ENCODE measurements at places on chromosomes 12 and 14. TPM values are rescaled to one million over a fixed set of nuclear protein-coding genes. Genes with fewer than 3 reads are reported as not detected.
A peak's percentile ranks its signal among the peaks of the same experiment; 100 is the strongest.

SLC2A3 gene
- total RNA-seq, result 125 TPM

FLVCR2 gene
- 0.78 TPM for total RNA-seq

JKAMP gene
- total RNA-seq, result 23.6 TPM

ERP29 gene
- total RNA-seq, result 85.6 TPM

BCL7A gene
- total RNA-seq, result 7.2 TPM

ANAPC7 gene
- 67.5 TPM for total RNA-seq

MYO1H gene
- total RNA-seq, result not detected

OLR1 gene
- total RNA-seq, result not detected

TTC9 gene
- total RNA-seq, result 4.9 TPM

SLC17A8 gene
- not detected for total RNA-seq

DNA sequence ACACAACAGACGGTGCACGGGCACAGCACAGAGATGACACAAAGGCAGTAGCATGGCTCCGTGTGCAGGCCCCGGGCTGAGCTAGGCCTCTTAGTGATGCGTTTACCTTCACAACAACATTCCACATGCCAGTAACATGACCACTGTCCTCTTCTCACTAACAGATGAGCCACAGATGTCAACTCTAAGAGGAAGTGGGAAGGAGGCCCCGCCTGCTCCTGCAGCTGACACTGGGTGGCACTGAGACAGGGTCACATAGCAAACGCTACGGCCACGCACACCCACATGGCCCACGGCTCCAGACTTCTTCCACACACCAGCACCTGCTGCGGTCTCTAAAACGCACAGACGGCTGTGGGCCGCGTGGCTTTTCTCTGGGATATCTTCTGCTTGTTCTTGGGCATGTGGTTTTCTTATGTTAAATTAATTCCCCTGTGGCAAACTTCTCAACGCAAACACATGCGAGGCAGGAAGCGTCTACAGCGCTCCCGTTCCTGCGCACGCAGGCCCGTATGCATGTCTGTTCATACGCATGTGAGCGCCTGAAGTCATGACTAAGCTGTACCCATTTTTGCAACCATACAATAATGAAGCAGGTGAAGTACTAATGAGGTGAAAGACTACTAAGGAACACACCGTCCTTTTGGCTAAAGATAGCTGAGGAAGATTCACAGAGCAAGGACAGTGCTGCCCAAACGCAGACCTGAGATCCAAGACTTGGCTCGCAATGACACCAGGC lies 26.8 kb downstream of the AMN start:
- peak; percentile 30 for DNase-seq
- no peaks in the 10 kb centered on the region for H3K27me3 ChIP-seq
- peaks cover 13% of the 10 kb centered on the region for H3K4me1 ChIP-seq
- peak overlapping the region; percentile 55 for H3K27ac ChIP-seq
- no peaks in the 10 kb centered on the region for H3K36me3 ChIP-seq

- H3K4me1 ChIP-seq, result peaks cover 3% of the 10 kb centered on the region
- H3K4me3 ChIP-seq, result no peak overlapping the region
- DNase-seq, result no peak
- H3K36me3 ChIP-seq, result peaks cover 9% of the 10 kb centered on the region
- H3K27me3 ChIP-seq, result peaks cover 3% of the 10 kb centered on the region
- H3K27ac ChIP-seq, result no peak overlapping the region
Observed at GRCh38 chr14:21346532-21347135, 37.2 kb downstream of the SUPT16H start.

GRCh38 chr14:91885113-91885712 lies 17.9 kb upstream of the TC2N start:
- no peak overlapping the region for H3K4me3 ChIP-seq
- peaks cover 39% of the 10 kb centered on the region for H3K4me1 ChIP-seq
- peaks cover 2% of the 10 kb centered on the region for H3K36me3 ChIP-seq
- no peak overlapping the region for H3K27ac ChIP-seq
- H3K27me3 ChIP-seq, result no peaks in the 10 kb centered on the region

DNA sequence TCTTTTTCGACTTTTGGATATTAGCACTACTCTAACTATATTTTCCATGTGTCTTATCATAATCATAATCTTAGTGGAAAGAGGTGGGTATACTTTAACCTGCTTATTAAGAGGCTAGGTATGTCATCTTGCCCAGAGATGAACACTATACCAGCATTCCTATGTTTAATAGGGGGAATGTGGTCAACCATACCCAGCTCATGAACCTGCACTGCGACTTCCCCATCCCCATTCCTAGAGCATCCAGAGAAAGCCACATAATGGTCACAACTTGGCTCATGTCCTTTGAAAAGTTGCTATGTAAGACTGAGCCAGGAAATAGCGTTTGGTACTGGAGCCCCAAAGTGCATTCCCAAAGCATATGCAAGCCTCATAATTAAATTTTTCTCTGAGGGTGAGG lies 55.2 kb downstream of the TMCC3 start:
- H3K27me3 ChIP-seq, result peaks cover 3% of the 10 kb centered on the region
- no peak overlapping the region for H3K27ac ChIP-seq

DNA sequence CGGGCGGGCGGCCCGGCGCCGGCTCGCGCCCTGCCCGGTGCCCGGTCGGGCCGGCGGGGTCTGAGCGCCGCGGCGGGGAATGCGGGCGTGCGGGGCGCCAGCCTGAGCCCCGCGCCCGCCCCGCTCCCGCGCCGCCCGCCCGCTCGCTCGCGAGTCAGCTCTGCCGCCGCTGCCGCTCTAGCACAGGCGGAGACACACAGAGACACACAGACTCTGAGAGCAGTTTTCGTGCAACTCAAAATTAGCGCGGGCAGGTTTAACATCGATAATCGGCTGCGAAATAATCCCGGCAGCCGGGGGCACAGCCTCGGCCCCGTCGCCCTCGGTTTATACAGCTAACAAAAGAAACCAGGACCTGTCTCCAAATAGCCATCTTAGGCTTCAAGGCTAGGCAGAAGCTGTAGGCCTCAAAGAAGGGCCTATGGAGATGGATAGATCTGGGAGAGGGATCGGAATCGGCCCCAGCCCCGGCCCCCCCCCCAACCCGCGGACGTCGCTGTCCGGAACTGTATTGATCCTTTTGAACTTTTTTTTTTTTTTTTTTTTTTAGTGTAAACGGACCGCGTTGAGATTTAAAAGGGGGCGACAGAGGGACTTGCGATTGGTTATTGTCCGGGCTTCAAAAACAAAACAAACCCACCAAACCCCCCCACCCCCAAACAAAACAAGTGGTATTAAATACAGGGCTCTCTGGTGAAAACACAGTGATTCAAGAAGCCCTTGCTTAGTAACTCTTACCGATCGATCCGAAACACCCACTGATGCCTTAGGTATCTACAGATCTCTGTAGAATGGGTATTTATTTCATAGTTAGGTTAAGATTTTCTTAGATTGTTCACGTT lies 1.1 kb downstream of the ARID2 start:
- peaks cover 23% of the 10 kb centered on the region for H3K36me3 ChIP-seq
- DNase-seq, result peak; percentile 65
- H3K4me1 ChIP-seq, result peaks cover 21% of the 10 kb centered on the region
- H3K27ac ChIP-seq, result peak overlapping the region; percentile 89

DNA sequence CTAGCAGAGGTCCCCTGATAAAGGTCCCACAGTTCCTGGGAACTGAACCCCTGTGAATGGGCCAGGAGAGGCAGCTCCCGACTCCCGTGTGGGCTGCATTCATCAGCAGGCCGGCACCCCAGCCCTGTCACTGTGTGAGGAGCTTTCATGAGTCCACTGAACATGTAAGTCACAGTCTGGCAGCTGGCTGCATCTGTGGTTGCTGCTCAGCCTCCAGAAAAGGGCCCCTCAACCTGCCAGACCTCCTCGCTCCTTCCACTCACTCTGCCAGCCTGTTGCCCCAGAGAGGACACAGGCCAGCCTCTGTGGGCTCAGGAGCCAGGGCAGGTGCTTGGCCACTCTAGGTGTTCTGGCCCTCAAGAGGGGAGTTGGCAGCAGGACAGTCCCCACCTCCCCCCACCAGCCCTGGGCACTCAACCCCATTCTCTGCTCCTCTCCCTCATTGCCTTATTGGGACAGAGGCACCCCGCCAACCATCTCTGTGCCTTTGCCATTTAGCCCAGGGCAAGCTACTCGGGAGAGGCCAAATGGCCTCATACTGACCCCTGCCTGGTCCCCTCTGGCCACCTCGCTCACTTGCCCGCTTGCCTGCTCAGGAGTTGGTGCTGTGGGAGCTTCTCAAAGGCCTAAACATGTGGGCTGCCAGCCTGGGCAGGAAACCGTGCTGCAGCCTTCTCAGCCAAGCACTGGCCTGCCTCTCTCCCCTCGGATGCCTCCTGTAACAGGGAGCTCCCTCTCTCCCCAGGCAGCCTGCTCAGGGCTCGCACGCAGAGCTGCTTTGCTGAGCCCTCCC lies 1.9 kb downstream of the RTL1 start:
- no peak overlapping the region for H3K4me3 ChIP-seq
- H3K4me1 ChIP-seq, result no peaks in the 10 kb centered on the region
- DNase-seq, result no peak
- peaks cover 75% of the 10 kb centered on the region for H3K27me3 ChIP-seq
- H3K36me3 ChIP-seq, result no peaks in the 10 kb centered on the region
- H3K27ac ChIP-seq, result no peak overlapping the region

DNA sequence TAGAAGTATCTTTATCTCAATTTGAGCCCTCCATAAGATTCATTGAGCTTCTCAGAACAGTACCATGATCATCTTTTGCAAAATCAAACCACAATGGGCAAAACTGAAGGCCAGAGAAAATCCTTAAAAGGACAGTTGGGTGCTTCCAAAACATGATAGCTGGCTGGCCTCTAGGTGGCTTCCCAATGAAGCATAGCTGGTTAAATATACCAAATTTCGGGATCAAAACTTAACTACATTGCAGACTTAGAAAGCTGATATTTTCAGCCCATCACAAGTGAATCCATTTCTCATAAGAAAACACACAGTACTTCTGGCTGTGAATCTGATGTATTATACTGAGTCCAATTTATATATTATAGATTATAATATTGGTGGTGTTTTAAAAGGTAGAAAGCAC lies 15.3 kb upstream of the PIK3C2G start:
- DNase-seq, result no peak
- H3K4me3 ChIP-seq, result no peak overlapping the region
- no peaks in the 10 kb centered on the region for H3K4me1 ChIP-seq
- no peaks in the 10 kb centered on the region for H3K36me3 ChIP-seq
- no peak overlapping the region for H3K27ac ChIP-seq

DNA sequence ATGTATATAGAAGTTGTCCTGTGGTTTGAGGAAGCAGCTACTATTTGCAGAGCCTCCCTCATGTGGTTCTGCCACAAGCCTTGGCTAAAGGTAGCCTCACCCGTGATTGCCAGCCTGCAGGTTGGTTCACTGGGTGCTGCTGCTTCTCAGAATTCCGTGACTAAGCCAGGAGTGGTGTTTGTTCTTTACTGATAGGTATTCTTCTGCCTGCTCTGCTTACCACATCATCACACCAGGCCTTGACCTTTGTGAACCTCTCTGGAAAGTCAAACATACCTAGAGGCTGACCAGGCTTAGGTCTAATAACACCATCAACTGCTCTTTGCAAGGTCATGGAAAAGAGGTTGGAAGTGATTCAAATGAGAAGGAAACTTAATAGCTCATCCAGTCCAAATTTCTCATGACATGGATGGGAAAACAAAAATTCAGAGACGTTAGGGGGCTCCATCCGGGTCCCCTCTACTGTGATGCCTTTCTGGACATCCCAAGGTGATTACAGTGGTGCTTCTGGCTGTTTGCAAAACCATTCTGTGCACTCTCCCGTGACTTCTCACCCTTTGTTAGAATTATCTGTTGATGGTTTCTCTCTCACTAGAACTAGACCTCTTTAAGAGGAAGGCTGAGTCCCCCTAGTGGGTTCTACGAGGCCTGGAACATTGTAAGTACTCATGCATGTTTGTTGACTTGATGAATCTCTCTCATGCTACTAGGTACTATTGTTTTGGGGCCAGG lies 8.5 kb upstream of the SOCS2 start:
- no peak for DNase-seq
- H3K4me3 ChIP-seq, result no peak overlapping the region
- no peaks in the 10 kb centered on the region for H3K27me3 ChIP-seq

GRCh38 chr12:119589097-119589496 lies 4.5 kb upstream of the TMEM233 start:
- H3K27me3 ChIP-seq, result peaks cover 65% of the 10 kb centered on the region
- H3K27ac ChIP-seq, result no peak overlapping the region
- H3K4me3 ChIP-seq, result no peak overlapping the region
- DNase-seq, result no peak
- H3K4me1 ChIP-seq, result peaks cover 3% of the 10 kb centered on the region

- H3K36me3 ChIP-seq, result no peaks in the 10 kb centered on the region
- peaks cover 15% of the 10 kb centered on the region for H3K4me1 ChIP-seq
- peak; percentile 27 for DNase-seq
- peaks cover 84% of the 10 kb centered on the region for H3K27me3 ChIP-seq
Observed at GRCh38 chr14:60723116-60723906, 840 bp downstream of the SIX4 start.

DNA sequence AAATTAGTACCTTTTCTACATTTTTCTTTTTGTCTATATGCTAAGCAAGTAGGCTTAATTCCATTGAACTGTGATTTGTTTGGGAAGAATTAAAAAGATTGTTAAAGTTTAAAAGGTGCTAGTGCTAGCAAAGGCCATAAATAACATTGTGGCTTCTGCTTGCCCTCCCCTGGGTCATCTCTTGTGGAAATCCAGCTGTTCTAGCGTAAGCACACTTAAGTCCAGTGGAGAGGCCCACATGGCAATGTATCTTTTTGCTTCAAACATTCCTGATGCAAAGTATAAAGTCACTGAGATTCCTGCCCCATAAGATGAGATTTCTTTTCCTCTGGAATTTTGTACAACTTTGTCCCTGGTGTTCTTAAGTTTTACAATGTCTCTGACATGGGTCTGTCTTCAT lies 14.4 kb upstream of the ERGIC2 start:
- H3K4me1 ChIP-seq, result peaks cover 9% of the 10 kb centered on the region
- no peak overlapping the region for H3K27ac ChIP-seq
- H3K4me3 ChIP-seq, result no peak overlapping the region
- H3K27me3 ChIP-seq, result peaks cover 3% of the 10 kb centered on the region
- no peaks in the 10 kb centered on the region for H3K36me3 ChIP-seq

GRCh38 chr12:41459111-41459905 lies 271.2 kb downstream of the PDZRN4 start:
- H3K4me1 ChIP-seq, result no peaks in the 10 kb centered on the region
- DNase-seq, result no peak
- no peak overlapping the region for H3K27ac ChIP-seq
- H3K4me3 ChIP-seq, result no peak overlapping the region
- H3K36me3 ChIP-seq, result no peaks in the 10 kb centered on the region
- H3K27me3 ChIP-seq, result peaks cover 3% of the 10 kb centered on the region

DNA sequence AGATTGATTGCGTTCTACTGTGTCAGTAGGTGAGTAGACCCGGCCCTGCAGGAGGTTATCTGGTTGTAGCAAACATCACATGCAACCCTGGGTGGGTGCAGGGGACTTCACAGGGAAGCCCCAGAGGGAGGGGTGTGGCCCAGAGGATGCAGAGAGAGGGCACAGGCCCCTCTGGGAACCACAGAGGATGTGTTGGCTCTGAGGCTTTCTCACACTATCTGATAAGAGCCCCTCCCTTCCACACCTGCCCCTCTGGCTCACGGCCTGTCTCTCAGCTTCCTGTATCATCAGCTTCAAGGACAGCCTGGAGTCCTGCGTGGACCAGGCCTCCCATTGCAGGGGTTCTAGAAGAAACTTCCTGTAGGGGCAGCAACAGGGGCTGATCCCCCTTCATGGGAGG lies 101.9 kb downstream of the RIN3 start:
- H3K4me3 ChIP-seq, result peak overlapping the region; percentile 50
- H3K27ac ChIP-seq, result peak overlapping the region; percentile 78
- no peaks in the 10 kb centered on the region for H3K27me3 ChIP-seq
- peak; percentile 69 for DNase-seq
- peaks cover 37% of the 10 kb centered on the region for H3K36me3 ChIP-seq

All from activated naive CD8-positive, alpha-beta T cell treated with anti-CD3 and anti-CD28 coated beads for 36 hours (primary cell).